ENCODE measurements at places on chromosomes 1 and 21.

DNA sequence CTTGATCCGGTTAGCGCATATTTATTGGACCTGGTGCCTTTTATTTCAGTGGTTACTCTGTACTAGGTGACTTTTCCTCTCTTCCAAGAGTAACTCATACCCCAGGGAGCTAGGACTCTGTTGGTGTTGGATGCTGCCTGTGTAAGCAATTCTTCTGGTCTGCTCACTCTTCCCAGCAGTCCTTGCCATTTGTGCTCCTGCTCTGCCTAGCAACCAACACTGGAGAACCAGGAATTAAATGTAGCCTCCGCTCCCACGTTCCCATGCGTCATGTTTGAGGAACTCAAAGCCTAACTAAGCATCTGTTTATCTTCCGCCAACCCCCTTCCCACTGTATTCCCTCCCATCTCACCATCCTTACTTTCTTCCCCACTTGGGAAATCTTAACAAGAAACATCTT lies 65.7 kb upstream of the RAVER2 start:
- no peak for DNase-seq

DNA sequence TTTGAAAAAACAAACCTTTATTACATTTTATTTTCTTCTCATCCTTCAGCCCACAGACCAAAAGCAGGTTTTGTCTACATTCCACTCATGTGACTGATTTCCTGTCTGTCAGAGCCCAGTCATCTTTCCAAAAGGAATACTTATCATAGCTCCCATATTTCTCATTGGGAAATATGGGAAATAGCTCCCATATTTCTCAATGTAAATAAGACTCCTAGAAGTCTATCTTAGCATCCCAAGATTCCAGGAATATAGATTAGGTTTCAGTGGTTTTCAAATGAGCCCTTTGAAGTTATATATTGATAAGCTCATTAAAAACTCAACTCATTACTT lies 19.1 kb upstream of the NRDC start:
- DNase-seq, result no peak

DNA sequence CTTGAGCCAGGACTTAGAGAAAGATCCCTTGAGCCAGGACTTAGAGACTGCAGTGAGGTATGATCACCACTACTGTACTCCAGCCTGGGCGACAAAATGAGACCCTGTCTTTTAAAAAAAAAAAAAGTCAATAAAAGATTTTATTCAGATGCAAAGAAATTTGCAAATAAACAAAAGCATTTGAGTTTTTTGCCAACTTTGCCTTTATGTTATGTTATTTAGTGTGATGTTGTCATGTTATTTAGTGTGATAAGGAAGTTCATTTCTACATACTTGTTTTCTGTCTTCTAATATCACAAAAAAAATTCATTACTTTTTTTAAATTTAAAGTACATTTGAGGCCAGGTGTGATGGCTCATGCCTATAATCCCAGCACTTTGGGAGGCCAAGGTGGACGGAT lies 9.0 kb downstream of the RAD54L start:
- DNase-seq, result no peak

DNA sequence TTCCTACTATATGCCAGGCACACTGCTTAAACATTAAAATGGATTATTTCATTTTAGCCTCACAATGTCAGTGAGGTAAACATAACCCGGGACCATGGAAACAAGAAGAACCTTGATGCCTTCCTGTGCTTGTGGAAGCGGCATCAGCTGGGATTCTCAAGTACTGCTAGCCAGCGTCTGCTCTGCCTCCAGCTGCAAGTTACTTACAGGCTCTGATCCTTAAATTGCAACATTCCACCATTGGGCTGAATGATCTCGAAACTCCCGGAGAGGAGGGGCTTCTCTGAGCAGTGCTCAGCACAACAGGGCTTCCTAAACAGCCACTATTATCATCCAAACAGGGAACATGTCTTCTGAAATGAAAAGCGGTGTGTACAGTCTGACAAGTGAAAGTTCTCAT lies 6.7 kb upstream of the MAN1C1 start:
- no peak for DNase-seq

DNA sequence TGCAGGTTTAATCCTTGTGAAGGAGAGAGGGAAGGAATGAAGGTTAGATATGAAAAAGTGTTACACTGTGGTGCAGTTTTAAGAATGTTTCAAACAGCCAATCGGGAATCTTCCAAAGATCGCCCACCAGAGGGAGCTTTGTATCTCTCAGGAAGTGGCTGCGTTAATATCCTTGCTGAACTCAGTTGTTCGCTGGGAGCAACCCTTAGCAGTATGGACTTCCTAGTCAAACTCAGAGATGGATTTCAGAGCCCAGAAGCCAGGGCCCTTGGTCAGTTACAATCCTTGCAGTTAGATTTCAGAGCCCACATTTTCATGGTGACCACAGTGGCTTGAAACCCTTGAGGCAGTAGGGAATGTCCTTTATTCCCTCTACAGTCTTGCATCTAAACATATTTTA lies 136.2 kb downstream of the NTNG1 start:
- no peak for DNase-seq

DNA sequence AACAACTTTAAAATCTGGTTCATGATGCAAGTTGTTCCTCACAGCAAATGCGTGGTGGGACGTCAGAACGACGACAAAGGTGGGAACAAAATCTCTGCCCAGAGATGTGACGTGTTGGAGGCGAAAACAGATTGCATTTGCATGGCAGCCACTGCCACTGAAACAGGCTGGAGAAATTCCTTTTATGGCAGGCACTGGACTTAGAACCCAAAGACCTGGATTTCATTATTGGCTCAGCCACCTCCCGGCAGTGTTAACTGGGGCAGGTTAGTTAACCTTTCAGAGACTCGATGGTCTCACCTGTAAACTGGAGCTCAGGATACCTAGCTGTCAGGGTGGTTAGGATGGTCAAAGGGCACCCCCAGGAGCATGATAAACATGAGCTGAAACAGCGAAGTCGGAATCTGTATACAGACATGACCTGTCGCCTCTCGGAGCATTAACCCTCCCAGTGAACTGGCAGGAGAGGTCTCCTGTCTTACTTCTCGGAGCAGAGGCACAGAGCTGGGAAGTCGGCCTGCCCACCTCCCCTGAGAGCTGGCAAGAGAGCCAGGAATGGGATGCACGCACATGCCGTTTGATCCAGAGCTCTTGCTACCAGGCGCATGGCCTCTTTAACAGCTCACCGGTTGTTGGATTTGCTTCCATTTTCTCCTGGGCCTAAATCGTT lies 59.2 kb upstream of the TARBP1 start:
- DNase-seq, result no peak

DNA sequence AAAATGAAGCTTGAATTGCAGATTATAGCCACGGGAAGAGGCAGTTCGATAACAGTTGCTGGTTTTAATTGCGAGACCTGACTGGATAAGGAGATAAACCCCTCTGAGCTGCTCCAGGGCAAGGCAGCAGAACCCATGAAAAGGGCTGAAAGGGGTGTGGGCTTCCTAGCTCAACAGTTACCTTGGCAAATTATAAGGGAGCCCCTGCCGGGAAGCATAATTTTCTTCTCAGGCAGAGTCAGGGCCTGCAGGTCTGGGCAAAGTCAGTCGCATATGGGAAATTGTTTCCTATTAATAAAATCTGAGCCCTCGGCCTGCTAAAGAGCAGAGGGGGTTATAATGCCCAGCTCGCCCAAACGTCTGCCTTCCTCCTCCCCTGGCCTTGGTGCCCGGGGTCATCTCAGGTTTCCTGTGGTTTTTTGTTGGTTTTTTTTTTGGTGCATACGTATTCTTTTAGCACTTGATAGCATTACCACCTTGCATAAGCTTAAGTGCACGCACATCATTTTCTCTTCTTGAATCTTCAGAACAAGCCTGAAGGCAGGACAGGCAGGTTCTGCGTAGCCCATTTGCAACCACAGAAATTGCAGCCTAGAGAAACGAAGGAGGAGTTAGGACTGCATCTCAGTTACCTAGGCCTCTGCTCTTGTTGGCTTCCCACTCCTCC lies 33.9 kb upstream of the SELENON start:
- no peak for DNase-seq

GRCh38 chr1:19385221-19385620 lies 73.1 kb downstream of the SLC66A1 start:
- no peak for DNase-seq

GRCh38 chr1:38253314-38253713 lies 206.7 kb upstream of the POU3F1 start:
- DNase-seq, result no peak

DNA sequence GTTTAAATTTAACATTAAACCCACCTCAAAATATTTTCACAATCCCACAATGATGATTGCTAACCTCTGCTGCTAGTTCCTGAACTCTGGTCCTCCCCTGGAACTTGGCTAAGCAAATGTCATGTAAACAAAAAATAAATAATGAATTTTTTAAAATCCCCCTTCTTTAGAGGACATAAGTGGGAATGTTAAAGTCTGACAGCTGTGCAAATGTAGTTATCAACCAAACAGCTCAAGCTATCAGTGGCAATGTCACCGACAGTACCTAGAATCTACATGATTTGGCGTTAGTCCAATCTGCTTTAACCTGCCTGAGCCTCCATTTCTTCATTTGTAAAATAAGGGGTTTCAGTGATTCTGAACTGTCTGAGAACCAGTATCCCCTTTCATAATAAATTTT lies 67.7 kb downstream of the GDAP2 start:
- no peak for DNase-seq

- DNase-seq, result no peak
Measured at GRCh38 chr1:205858141-205858961, 8.4 kb upstream of the PM20D1 start.

DNA sequence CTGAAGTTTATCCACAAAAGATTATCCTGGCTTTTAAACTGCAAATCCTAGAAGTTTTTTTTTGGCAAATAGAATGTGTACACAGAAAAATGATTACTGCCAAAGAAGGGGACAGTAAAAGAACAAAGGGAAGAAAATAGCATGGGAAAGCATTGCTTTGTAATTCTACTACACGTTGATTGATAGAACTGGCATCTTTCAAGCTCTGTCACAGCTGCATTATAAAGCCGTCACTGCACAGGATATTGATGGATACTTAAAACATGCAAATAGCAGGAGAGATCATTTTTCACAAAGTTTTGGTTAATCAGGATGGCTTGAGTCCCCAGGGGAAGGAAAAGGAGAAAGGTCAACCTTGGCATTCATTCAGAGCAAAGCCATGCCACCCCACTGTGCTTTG lies 183.7 kb upstream of the RRP15 start:
- no peak for DNase-seq

DNA sequence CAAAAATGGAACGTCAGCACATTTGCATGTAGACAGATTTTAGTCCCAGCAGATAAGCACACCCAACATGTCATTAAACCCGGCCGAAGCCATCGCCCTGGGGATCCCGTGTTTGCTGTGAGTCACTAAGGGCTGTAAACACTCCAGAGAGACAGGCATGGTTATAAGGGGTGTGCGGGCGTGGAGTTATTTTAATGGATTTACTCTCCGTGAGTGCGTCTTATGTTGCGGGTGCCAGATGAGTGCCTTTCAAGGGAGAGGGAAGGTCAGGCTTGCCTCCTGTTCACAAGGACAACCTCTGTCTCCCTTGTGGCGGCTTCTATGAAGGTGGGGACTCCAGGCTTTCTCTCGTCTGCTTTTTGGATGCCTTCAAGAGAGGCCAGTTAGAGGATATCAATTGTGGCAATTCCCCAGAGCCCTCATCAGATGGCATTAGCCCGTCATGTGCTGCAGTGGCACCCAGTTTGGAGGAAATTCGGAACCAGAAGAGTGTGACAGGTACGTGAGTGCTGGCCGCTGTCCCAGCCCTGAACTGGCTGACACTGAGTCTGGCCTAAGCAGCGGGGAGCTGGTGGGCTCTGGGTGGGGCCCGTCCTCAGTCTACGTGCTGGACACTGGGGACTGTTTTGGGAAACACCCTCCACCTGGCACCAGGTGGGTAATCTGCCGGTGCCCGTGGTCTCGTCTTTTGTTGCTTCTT lies 223.8 kb upstream of the TMEM51 start:
- DNase-seq, result no peak

- no peak for DNase-seq
Measured at GRCh38 chr1:50526431-50526830, 103.2 kb upstream of the DMRTA2 start.

- DNase-seq, result no peak
Measured at GRCh38 chr1:226679853-226680516, 59.1 kb downstream of the ITPKB start.

DNA sequence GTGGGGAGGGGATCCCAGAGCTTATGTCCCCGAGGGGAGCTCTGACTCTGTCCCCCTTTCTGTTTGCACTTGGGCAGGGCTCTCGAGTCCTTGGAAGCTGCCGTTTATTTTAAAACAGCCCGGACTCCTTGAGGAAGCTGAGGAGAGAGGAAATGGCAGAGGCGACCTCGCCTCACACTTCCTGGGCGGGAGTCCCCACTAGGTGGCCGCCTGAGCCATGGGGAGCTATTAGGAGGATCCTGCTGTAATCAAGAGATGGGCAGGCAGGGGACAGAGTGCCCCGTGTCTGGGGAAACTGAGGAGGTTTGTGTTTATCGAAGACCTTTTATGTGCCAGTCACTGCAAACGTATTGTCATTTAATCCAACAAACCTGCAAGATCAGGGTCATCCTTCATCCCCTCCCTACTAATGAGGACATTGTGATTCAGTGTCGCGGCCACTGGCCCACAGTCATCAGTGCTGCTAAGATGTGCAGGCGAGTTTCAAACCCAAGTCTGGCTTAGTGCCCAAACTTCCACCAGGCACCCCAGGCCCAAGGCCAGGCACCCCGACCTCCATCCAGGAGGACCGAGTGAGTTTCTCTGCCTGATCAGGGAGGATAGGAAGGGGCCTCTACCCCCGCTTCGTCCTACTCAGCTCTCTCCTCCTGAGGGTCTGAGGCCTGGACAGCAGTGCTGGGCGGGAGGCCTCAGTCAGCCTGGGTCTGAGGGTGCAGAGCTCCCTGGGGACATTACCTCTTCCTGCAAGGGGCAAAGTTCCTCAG lies 316.9 kb upstream of the VAMP3 start:
- no peak for DNase-seq

DNA sequence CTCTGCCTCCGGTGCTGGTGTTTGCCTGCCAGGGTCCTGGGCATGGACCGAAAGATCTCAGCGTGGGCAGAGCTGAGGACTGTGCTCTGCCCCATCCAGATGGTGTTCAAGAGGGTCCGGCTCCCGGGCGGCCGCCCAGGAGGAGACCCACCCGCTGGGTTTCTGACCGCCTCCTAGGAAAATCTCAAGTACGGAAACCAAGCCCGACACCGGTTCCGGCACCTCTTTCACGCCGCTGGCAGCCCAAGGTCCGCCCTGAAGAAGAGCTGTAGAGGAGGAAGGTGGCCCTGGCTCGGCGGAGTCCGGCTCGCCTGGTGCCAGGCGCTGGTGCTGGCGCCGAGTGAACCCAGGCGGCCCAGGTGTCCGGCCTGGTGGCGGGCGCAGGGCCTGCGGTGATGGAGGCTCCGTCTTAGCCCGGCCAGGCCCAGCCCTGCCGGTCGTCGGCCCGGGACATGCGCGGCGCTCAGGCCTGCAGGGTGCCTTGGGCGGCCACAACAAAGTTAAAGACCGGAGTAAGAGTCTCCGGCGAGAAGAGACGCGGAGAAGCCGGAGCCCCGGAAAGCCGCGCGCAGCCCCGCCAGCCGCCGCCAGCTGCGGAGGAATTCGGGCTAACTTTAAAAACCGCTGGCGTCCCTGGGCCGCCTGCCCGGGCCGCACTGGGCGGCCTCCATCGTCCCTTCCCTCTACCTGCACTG lies 1.5 kb downstream of the GRIK3 start:
- no peak for DNase-seq

GRCh38 chr1:938711-939489 lies 15.2 kb downstream of the SAMD11 start:
- DNase-seq, result no peak

Data from activated CD8-positive, alpha-beta memory T cell treated with anti-CD3 and anti-CD28 coated beads for 48 hours (primary cell).